Cardiac muscle cell (in vitro differentiated cells and primary cell): ENCODE measurements at places on chromosomes 1 and 21. TPM values are rescaled to one million over a fixed set of nuclear protein-coding genes. Genes with fewer than 3 reads are reported as not detected.

PGLYRP3 gene
- polyA plus RNA-seq, result not detected in 2 replicates

SV2A gene
- 20.0 and 23.3 TPM in 2 replicates for polyA plus RNA-seq

DNA sequence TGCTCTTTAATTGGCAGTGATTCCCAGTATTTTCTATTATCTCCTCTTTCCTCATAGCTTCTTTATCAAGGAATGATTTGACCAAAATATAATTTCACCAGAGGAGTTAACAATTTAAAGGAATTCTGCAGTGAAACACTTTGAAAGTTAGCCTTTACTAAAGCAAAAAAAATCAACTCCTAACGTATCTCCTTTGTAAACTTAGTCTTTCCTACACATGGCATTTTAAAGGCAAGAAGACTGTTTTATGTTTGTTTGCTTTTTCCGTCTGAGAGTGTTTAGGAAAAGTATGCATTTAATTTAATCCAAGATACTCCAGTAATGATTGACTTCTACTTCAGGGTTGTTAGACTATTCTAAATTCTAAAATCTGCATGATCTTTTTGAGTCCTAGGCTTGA lies 15.9 kb downstream of the ATP6V1G3 start:
- no peak for DNase-seq

- no peak for DNase-seq
These were observed 10.7 kb upstream of the GPR25 start for GRCh38 chr1:200861937-200862647.

DNA sequence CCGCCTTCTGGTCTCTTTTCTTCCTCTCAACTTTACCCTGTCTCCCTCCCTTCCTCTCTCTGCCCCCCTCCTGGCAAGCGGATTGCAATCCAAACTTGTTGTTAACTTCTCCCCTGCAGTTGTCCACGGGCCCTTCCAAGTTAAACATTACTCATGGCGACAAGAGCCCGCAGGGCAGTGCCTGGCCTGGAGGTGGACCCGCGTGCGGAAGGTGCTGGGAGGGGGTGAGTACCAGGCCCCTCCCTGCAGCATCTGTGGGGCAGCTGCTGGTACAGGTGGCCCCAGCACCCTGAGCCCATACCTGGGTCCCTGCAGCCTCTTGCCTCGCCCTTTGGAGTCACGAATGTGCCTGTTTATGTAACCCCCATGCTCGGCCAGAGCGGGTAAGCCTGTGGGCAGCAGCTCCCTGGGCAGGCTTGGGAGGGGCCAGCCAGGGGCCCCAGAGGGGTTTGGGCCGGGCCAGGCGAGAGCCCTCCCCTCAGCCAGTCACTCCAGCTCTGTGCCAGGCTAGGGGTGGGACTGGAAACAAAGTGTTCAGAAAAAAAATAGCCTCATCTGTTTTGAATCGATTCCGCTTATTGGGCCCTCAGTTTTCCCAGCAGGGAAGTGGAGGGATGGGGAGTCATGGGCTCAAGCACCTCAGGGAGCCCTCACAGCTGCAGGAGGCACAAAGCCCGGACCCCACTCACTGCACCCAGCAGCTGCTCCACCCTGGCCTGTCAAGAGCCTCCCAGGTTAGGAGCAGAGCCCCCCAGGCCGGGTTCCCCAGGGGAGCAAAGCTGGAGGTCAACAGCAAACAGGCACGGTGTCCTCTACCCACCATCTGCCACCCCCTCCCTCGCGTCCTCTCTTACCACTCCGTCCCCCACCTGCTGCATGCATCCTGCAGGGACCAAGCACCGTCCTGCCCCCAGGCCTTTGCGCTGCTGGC lies 14.0 kb upstream of the FAAP20 start:
- no peak for DNase-seq
